ENCODE measurements at places on chromosomes 7 and 10.

GRCh38 chr10:113267619-113268562 lies 285.0 kb upstream of the HABP2 start:
- no peak for DNase-seq

GRCh38 chr10:108783897-108784296 lies 1139.4 kb downstream of the XPNPEP1 start:
- peak; percentile 5 for DNase-seq

DNA sequence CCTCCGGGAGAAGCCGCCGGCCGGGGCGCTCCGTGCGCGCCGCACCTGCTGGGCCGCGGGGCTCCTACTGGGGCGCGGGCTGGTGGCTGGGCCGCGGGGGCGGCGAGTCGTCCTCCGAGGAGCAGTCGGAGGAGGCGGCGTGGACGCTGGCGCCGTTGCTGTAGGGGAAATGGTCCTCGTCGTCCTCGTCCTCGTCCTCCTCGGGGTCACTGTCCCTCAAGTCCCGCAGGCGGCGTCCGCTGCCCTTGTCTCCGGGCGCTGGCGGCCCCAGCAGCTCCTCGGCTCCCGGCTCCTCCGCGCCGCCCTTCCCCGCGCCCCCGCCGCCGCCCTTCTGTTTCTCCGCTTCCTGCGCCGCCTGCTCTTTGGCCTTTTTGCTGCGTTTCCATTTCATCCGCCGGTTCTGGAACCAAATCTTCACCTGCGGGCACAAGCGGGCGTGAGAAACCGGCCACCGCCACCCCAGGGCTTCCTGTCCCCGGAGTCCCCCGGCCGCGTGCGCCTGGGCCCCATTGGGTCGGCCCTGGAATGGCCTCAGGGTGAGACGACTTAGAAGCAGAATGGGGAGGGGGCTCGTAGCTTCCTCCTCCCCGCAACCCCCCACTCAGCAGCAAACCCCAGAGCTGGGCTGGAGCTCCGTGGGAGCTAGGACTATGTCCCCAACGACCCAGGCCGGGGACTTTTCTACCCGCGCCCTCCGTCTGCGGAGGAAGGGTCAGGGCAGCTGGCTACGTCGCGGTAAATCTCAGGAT lies 4.8 kb downstream of the MNX1 start:
- no peak for DNase-seq

DNA sequence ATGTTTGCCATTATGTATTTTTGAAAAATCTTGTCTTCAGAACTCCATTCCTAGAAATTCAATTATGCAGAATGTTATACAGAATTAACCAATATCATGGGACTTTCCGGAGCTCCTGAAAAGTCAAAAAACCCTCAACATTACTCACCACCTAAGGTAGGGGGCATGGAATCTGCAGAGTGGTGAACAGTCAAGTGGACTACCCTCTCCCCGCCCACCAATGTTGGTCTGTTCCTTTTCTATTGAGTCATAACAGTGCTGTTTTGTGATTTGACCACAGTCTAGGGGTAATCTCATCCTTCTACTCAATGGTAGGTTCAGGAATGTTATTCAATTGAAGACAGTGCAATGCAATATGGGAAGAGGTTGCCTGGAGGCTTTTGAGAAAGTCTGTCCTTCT lies 130.5 kb upstream of the HABP2 start:
- peak; percentile 24 for DNase-seq

DNA sequence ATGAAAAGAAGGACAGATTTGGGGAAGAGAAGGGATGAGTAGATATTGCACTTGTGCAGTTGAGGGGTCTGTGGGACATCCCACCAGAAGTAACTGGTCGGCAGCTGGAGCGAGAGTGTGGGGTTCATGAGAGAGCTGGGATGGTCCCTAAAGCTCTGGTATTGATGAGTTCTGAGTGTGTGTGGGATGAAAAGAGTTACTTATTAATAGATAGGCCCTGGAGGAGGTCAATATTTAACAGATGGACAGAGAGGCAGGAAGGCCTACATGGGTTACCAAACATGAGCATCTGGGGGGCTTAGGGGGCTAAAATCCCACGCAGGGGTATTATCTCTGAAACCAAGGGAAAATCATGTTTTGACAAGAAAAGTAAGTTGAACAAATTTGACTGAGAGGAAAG lies 95.7 kb upstream of the SFMBT2 start:
- no peak for DNase-seq

GRCh38 chr7:125127304-125127703 lies 197.7 kb upstream of the POT1 start:
- no peak for DNase-seq

- DNase-seq, result no peak
These were observed 72.9 kb upstream of the CAV2 start for GRCh38 chr7:116426428-116427156.

- no peak for DNase-seq
These were observed 178.2 kb downstream of the ARL4A start for GRCh38 chr7:12865593-12865992.

DNA sequence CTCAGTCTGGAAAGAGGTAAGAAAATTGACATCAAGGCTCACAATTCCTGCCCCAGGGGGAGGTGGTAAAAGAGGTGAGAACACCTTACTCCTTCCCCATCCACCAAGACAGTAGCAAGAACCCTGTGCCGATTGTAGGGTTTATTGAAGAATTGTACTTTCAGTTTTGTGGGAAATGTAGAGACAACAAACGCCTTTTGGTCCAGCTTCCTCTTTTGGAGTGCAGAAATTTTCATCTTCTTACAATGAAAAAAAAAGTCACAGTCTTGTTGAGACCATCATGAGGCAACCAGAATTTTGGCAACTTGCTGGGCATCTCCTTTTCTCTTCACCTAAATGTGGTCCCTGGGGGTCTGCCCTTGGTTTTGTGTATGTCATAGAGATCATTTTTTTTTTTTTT lies 217.7 kb downstream of the TMEM178B start:
- no peak for DNase-seq

DNA sequence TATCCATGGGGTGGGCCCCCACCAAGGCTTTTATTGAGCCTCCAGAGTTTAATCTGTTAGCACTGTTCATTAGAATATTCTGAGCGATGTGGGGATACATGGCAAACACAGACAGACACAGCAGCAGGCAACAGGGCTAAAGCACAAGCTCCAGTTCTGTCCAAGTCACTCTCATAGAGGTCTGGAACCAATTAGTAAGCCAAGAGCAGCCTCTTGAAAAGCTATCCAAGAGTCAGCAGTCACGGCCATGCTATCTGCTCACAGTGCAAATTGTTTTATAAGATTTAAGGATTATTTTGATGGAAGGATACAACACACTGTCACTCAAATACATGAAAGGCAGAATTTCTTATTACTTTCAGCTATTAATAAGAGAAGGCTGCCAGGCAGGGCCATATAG lies 86.4 kb upstream of the DGKB start:
- DNase-seq, result no peak

DNA sequence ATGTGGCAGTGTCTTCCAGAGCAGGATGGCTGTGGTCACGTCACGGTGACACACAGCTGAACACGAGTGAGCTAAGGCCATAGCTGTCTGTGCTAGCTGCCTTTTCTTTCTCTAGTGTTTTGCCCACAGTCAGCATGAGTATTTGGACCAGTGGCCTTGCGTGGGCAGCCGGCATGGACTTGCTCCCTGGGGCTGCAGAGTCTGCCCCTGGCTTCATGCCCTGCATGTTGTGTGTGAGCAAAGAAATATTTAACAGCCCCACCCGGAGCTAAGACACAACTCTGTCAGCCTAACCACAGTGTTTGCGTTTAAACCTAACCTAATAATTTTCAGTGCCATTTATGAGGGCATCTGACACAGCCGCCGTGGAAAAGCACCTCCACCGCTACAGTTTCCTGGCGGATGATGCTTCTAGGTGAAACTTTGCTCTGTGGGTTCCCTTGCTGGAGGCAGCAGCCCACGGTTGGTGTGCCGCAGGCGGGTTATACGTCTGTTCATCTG lies 14.6 kb downstream of the CHST12 start:
- no peak for DNase-seq

DNA sequence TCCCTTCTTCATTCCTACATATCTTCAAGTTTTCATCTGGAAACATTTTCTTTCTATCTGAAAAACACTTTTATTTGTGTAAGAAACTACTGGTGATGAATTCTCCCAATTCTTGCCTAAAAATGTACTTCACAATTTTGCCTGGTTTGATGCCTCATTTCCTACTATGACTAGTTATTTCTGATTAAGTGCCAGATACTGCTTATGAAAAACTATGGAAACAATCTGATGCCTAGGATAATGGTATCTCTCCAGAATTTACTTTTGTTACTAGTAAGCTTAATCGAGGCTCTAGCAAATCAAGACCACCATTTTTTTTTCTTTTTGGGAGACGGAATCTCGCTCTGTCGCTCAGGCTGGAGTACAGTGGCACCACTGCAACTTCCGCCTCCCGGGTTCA lies 31.3 kb downstream of the CACUL1 start:
- no peak for DNase-seq

DNA sequence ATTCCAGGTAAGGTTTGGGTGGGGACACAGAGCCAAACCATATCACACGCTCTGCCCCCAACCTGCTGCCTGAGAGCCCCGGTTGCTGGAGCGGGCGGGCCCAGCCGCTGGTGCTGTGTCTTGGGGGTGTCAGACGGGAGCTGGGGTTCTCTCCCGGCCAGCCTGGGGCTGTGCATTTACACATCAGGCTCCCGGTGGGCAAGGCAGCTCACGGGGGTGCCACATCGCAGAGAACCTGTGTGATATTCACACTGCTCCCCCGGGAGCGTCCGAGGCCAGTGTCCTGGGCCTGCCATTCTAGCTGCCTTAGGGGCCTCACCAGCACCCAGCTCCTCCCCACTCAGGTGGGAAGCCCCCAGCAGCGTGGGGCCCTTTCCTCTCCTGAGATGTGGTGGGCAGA lies 35.6 kb upstream of the ADGRA1 start:
- no peak for DNase-seq

DNA sequence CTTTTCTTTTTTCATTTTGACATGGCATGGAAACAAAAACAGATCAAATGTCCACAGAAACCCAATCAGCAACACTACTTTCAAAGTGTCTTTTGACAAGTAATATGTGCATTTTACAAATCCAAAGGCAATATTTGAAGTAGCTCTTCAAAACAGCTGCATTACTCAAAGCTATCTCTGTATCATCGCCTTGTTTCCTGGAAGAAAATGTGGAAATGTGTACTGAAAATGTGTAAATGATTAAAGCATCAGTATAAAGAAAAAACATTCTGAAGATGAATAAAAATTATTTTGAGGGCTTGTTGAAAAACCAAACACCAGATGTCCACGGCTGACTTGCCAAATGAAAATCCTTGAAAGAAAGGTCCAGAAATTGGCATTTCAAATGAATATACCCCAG lies 16.5 kb upstream of the ITGB8 start:
- no peak for DNase-seq

GRCh38 chr7:39464350-39465054 lies 101.7 kb upstream of the YAE1 start:
- DNase-seq, result no peak

GRCh38 chr10:48533951-48534720 lies 70.7 kb downstream of the ARHGAP22 start:
- DNase-seq, result no peak

- no peak for DNase-seq
These were observed 182.0 kb downstream of the RPS24 start for GRCh38 chr10:78215645-78216044.

DNA sequence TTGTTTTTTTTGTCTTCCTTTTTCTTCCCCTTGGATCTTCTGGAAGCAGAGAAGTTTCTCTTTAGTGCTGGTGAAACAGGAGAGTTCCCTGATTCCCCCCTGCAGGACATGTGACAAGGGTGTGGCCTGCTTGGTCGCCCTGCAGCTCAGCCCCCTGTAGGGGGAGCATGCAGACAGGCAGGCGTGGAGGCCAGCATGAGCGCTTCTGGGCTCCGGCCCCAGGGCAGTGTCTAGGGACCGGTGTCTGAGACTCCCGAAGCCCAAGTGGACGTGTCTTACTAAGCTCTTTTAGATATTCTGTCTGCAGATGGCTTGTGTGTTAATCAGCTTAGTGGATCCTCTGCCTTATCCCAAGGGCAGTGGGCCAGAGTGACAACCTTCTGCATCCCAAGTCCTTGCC lies 26.1 kb downstream of the PRSS58 start:
- peak; percentile 42 for DNase-seq

DNA sequence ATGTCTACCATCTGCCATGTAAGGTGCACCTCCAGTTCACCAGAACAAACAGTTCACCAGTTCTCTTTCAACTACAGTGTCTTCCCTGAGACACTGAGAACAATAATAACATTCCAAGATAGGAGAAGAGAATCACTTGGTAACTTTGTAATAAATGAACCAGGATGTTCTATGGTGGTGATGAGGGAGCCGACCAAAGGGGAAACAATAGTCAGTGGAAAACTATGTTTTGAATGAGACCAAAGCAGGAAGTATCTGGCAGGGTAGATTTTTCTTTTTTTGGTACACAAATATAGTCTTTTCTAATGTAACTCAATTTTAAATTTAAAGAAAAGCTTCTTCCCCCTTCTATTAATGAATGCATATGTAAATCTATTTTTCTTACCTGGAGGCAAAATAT lies 20.0 kb downstream of the HYAL4 start:
- DNase-seq, result no peak

- no peak for DNase-seq
These were observed 432.6 kb downstream of the TNS3 start for GRCh38 chr7:47149208-47149839.

- no peak for DNase-seq
These were observed 15.6 kb upstream of the ZNF25 start for GRCh38 chr10:37992083-37992482.

DNA sequence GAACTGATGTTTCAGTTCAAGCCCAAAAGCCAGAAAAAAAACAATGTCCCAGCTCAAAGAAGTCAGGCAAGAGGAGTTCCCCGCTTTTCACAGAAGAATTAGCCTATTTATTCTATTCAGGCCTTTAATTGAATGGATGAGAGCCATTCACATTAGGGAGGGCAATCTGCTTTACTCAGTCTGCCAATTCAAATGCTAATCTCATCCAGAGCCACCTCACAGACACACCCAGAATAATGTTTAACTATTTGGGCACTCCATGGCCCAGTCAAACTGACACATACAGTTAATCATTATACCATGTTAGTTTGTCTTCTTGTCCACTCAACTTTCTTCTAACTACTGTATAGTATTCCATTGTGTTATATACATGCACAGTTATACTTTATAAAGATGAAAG lies 2.6 kb upstream of the NPSR1 start:
- no peak for DNase-seq

DNA sequence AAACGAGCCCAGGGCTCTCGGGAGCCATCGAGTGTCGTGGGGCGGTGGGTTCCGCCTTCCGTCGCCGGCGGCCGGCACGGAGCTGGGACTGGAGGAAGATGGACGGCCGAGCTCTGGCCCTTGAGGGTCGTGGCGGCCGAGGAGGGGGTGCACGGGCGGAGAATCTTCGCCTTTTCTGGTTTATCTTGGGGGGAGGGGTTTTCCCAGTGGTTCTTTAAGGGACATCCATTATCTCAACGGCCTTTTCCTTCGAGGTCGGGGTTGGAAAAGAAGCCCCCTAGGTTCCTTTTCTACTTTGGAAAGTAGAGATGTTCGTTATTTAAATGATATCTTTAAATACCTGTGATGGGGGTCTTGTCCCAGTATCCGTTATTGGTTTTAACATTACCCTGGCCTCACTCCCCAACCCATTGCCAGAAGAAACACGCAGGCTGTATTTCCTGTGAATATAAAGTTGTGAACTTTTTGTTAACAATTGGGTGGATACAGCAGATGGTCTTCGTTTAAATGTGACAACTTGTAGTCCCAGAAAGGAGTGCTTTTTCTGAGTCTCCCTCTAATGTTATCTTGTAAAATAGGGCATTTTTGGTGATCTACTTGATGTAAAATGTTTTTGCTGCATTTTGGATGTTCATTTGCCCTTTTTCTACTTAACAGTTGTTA lies 765 bp downstream of the CCAR1 start:
- peak; percentile 6 for DNase-seq

GRCh38 chr10:106716381-106716780 lies 448.1 kb downstream of the SORCS1 start:
- peak; percentile 8 for DNase-seq
